ENCODE measurements at places on chromosomes 3 and 15. TPM values are rescaled to one million over a fixed set of nuclear protein-coding genes. Genes with fewer than 3 reads are reported as not detected.

DNA sequence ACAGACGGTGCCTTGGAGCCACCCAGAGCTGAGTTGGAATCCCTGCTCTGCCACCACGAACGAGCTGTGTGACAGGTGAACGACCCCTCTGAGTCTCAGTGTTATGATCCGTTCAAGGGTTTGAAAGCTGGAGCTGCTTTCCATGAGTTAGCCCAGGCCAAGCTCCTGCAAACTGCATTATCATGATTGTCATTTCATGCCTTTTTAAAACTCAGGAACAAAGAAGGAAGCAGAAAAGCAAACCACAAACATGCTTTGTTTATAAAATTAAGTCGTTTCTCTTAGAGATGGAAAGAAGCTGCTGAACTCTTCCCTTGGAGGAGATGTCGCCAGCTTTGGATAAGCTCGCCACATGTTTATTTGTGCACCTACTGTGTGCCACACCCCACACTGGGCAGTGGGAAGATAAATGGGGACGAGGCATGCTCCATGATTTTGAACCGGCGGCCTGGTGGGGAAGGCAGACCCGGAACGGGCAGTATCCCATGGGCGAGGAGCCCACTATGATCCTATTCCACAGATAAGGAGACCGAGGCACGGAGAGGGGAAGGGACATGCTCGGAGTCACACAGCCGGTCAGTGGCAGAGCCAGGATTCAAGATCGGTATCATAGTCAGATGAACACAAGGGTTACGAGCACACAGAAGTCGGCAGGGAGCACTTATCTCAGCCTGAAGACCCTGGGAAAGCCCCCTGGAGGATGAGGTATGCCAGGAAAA, 15.9 kb downstream of the HRH1 start:
- peak; percentile 36 for DNase-seq

GRCh38 chr15:100853676-100854440, 25.8 kb upstream of the ALDH1A3 start:
- no peak for DNase-seq

MELTF gene
- total RNA-seq, result 19.9 TPM

DNA sequence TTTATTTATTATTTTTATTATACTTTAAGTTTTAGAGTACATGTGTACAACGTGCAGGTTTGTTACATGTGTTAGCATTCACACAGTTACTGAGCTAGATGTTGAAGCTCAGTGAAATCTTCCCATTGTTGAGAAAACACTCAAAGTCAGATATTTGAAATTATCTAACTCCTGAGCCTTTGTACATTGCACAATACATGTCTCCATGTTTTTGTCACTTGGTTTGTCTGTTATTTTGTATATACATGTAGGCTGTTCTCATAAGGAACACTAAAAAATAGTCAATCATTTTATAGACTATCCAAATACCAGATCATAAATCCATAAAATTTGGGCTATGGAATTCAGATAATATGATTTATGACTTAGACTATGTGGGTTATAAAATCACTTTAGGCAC, 1126.5 kb downstream of the NSUN3 start:
- no peak for DNase-seq

DNA sequence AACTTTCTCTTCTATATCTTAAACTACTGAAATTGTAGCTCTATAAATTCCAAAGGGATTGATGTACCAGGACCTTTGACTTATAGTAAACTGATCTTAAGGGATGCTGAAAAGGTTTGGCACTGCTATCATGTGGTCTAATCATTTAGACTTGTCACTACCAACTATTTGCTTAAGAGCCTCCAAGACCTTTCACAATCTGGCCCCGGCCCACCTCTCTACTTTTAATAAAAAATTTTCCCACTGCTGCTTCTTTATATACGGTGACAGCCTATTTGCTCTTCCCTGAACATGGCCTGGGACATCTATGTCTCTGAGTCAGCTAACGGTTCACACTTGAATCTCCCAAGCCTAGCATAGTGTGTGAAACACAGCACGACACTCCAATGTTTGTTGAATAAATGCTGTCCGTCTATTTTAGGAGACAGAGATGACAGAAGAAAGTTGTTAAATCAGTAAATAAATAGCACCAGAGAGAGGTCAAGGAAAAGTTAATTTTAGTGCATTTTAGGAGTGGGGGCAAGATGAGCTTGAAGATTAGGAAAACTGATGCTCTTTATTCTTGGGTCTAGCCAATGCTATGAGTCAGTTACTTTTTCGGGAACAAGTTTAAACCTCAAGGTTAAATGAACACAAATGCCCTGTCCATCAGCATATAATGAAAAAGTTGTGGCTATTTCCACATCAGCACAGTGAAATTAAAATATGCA, 212.9 kb downstream of the TIGIT start:
- no peak for DNase-seq

PLSCR2 gene
- 2.7 TPM for total RNA-seq

GRCh38 chr3:178295292-178295912, 240.8 kb upstream of the KCNMB2 start:
- DNase-seq, result no peak

DNA sequence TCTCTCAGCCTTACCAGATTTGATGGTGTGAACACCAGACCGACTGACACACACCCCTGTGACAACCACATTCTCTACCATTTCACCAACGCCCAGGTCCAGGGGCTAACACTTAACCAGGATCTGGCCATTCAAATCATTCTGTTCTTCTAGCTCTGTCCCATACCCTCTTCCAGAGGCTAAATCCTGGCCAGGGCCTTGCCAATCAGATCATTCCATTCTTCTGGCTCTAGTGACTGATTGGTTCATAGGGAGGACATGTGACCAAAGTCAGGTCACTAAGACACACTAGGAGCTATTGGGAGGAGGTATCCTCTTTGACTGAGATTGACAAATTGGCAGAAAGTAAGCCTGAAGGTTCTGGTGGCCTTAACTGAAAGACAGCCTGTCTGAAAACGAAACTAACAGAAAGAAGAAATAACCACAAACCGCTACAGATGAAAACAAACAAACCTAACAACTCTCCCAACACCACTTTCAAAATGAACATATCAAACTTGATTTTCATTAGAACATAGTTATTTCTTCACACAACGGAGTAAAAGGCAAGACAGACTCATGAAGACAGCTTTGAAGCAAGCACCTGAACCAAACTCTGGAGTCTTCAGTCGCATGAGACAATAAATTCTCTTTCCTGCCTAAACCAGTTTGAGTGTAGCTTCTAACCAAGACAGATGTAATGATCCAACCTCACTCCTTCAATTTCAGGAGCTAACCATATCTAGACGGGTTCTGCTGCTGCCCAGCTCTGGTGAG, 68.5 kb downstream of the TRANK1 start:
- no peak for DNase-seq

DHX36 gene
- 95.3 TPM for total RNA-seq

DNA sequence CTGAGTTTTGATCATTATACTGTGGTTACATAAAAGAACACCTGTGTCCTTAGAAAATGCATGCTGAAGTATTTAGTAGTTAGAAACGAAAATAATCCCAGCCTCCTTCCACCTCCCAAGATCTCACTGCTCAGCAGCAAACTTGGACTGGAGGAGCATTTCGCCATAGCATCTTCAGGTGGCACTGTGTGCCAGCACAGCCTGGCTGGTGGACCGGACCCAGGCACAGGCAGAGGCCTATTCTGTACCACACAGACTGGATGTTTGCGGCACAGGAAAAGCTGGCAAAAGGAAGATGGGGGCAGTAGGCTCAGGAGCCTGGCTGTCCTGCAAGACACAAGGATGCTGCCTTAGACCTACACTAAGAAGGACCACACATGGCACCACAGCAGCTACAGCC, 10.2 kb downstream of the STIMATE start:
- no peak for DNase-seq

DOCK3 gene
- 6.6 TPM for total RNA-seq

GRCh38 chr15:58282060-58282708, 144.0 kb downstream of the AQP9 start:
- DNase-seq, result no peak

DNA sequence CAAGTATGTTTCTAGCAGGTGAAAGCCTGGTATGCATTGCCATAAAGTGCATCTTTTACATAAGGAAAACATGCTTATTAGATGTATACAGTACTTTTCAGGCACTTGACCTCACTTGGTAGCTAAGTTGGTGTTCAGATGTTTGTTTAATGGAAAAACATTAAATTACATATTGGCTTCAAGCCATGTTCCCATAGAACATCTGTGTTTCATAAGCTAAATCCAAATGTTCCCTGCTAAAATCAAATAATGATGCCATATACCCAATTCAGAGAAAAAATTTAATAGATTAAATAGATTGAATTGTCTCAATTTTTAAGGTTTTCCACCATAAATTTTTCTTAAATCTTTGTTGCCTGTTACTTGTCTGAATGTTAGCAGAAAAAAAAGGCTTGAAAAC, 19.1 kb upstream of the RPL22L1 start:
- no peak for DNase-seq

- DNase-seq, result peak; percentile 93
Measured at GRCh38 chr3:53160660-53161449, at the start of gene PRKCD. PRKCD (plus strand) TSS chr3:53161209; CDS start chr3:53178423, 17,214 bp downstream.

TRIM59 gene
- 34.0 TPM for total RNA-seq

- DNase-seq, result no peak
Measured at GRCh38 chr15:83327041-83327440, 42.6 kb upstream of the BNC1 start.

GRCh38 chr3:61450866-61451265, 110.5 kb upstream of the PTPRG start:
- DNase-seq, result no peak

DNA sequence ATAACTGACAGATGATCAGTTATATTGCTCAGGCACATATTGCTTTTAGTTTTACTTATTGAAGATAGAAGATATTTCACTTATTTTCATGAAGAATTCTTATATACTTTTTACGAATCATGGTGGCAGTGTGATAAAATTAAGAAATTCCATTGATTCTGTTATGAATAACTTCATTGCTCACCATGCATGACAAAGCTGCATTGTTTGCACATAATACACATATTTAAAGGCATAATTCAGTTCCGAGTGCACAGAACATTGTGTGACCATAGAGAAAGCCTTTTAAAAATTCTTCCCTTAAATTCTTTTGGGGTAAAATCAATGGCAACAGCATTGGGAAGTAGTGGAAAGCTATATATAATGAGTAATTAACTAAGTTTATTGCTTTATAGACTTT, 82.5 kb upstream of the NAALADL2 start:
- DNase-seq, result no peak

GRCh38 chr15:52109559-52110451, 2.8 kb downstream of the BCL2L10 start:
- peak; percentile 64 for DNase-seq

- DNase-seq, result no peak
Measured at GRCh38 chr15:25838191-25838870, 24.8 kb downstream of the ATP10A start.

SLC9C1 gene
- total RNA-seq, result 0.66 TPM

DNA sequence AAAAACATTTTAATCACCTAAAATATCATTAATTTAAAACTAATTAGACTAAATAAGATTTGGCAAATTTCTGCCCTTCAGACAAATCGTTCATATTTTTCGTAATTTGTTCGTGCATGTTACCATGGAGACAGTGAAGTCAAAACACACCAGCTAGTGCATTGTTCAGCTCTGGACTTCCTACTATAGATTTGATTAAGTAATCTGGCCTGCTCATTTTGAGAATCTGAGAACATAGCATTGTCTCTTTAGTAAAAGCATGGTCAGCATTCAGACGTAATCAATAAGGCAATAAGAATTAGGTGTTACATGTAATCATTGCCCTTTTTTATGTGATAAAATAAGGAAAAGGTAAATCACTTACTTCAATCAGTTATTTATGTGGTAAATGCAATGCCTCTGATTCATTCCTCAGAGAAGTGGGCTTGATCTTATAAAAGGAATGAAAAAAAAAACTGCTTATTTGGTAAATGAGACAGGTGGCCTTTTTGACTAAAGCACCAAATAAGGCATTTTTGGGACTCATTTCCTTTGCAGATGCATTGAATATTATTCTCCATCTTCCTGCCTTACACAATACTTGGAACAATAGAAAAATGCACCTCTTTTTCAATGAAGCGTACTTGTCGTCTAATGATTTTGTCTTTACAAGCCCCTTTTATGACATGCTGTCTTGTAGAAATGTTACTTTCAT, 84.5 kb upstream of the FNDC3B start:
- no peak for DNase-seq

- no peak for DNase-seq
Measured at GRCh38 chr15:65887565-65887964, 18.3 kb downstream of the RAB11A start.

MYO5C gene
- 24.9 TPM for total RNA-seq

C3orf85 gene
- not detected for total RNA-seq

GRCh38 chr3:101036213-101036618, 43.0 kb upstream of the ABI3BP start:
- peak; percentile 62 for DNase-seq

- DNase-seq, result no peak
Measured at GRCh38 chr15:29538044-29538443, 268.4 kb upstream of the NSMCE3 start.

CYP1A1 gene
- total RNA-seq, result 0.31 TPM

MED12L gene
- 16.6 TPM for total RNA-seq

GRCh38 chr15:36468746-36469145, 110.7 kb upstream of the CDIN1 start:
- DNase-seq, result no peak

CCR3 gene
- total RNA-seq, result not detected

- no peak for DNase-seq
Measured at GRCh38 chr3:171230865-171231264, 204.3 kb upstream of the SLC2A2 start.

C3orf49 gene
- not detected for total RNA-seq

- DNase-seq, result peak; percentile 19
Measured at GRCh38 chr3:53570709-53571108, 76.3 kb downstream of the CACNA1D start.

ALDH1A2 gene
- total RNA-seq, result not detected

GRCh38 chr3:119672776-119673175, 4.4 kb downstream of the COX17 start:
- DNase-seq, result no peak

DNA sequence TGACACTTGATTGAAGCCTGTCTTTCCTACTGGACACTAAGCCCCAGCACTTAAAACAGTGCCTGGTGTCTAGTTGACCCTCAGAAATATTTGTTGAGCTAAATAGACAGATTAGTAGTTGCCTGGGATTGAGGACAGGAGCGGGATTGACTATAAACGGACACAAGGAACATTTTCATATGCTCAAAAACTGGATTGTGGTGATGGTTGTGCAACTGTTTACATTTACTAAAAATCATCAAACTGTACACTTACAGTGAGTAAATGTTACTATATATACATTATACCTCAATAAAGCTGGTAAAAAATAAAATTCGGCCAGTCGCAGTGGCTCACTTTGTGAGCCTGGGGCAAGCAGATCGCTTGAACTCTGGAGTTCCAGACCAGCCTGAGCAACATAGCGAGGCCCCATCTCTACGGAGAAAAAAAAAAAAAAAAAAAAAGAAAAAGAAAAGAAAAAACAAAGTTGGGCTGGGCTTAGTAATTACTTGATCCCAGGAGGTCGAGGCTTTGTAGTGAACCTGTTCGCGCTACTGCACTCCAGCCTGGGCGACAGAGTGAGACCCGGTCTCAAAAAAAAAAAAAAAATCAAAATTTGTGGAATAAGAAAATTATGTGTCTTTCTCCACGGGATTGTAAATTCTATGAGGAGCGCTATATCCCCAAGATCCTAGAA, 632 bp upstream of the IDH3A start:
- no peak for DNase-seq

GRCh38 chr3:50338965-50339364, 1.7 kb downstream of the RASSF1 start:
- DNase-seq, result no peak
